ENCODE measurements at places on chromosomes 3 and 15.

DNA sequence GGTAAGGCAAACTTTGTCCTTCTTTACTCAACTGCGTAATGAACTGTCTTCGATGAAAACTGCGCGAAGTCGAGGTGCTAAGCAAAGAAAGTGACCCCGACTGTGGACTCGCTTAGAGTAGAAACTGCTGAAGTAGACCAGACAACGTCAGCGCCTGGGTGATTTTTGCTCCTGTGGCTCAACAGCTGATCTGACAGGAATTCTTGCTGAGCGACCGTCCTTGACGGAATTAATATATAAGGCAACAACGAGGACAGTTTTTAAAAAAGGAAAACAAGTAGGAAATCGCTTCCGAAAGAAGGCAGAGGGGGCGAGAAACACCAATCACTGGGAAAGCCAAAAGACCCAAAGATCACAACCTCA is 541 bp downstream of the RPS27L start:
- DNase-seq = no peak

DNA sequence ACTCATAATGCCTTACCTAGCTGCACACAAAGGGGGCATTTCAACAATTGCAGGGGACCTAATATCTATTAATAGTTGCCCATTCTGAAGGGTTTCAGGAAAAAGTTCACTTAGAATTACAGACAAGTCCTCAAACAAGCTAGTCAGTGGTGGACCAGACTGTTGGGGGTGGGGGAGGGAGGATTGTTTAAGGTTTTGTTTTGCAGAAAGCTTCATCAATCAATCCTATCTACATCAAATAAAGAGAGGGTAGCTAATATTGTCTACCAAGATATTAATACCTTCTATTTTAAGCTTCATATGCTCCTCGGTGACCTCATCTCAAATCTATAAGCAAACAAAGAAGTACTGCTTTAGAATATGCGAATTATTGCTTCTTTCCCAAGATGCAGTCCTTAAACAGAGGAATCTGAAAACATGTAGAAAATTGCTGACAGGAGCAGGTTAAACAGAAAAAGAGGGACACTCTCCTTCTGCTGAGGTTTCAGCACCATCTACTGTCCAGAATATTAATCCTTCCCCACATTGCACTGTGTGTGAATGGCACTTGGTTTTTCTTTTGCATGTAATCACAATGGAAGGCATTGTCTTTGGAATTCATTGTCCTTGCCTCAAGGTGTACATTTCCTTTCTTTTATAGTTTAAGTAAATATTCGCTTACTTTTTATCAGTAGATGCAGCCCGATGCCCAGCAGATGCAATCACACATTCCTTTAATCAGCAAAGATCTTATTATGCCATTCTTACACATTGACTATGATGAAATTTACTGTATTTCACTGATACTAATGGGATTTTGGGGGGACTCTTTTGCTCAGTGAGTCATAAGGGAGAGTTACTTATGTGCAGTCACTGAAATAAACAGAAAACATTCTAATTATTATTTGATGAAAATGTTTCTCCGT is 94.7 kb downstream of the IL5RA start:
- peak; percentile 66 for DNase-seq

- DNase-seq = no peak
Observed at GRCh38 chr3:107428051-107428858, 51.0 kb downstream of the CCDC54 start.

DNA sequence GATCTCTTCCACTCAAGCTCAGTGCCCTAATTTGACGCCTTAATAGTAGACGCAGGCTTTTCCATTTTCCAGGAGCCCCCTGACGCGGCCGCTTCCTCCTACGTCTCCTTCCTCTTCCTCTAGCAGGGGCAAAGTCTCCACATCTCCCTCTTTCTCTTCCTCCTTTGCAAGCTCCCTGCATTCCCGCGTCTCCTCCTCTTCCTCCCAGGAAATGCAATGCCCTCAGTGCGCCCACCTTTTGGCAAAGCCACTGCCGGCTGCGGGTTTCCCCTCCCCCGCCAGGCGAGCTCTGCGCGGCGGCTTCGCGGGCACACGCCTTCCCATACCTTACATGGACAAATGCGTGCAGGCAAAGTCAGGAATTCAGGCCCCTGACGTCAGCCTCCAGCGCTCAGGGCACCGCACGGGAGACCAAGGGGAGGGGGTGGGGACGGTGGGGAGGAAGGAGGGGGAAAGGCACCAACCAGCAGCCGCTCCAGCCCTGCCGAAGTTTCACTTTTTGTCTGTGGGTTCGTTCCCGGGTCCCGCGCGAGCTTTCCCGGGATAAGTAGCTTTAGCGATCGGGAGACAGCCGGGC is 432 bp upstream of the LPP start:
- peak; percentile 82 for DNase-seq

- DNase-seq = no peak
Observed at GRCh38 chr3:174441588-174442301, 417.4 kb upstream of the NAALADL2 start.

- no peak for DNase-seq
Observed at GRCh38 chr3:152319256-152319655, 50.5 kb downstream of the MBNL1 start.

All from retina (tissue), 1 donor.